ENCODE measurements at places on chromosomes 12 and 14.

- DNase-seq = no peak
Measured at GRCh38 chr14:54856152-54856551, 46.5 kb downstream of the GCH1 start.

DNA sequence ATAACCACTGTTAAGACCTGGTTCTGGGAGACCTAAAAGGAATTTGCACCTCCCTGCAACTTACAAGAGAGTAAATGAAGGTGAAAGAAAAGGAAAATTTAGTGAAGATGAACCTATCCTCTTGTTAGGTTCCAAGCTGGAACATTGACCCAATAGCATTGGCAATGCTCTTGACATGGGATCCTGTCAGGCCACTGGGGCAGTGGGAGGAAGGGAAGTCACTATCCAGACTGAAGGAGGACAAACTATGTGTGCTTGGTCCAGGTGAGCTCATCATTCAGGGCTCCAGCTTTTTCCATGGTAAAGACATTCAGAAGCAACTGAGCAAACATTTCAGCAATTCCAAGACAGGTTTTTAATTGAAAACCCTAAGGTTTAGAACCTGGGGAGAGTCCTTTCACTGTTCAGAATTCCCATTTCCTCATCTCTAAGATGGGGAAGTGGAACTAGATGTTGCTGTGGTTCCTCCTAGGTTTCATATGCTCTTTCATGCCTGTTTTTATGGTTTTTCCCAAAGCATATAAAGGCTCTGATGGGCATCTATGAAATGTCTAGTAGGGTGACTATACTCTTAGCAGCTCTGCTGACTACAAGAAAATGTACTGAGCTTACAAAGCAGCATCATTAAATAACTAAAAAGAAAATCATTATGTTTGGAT, 33.1 kb downstream of the MAPK1IP1L start:
- no peak for DNase-seq

- DNase-seq = no peak
Measured at GRCh38 chr12:57085999-57086492, 2.9 kb upstream of the NAB2 start.

DNA sequence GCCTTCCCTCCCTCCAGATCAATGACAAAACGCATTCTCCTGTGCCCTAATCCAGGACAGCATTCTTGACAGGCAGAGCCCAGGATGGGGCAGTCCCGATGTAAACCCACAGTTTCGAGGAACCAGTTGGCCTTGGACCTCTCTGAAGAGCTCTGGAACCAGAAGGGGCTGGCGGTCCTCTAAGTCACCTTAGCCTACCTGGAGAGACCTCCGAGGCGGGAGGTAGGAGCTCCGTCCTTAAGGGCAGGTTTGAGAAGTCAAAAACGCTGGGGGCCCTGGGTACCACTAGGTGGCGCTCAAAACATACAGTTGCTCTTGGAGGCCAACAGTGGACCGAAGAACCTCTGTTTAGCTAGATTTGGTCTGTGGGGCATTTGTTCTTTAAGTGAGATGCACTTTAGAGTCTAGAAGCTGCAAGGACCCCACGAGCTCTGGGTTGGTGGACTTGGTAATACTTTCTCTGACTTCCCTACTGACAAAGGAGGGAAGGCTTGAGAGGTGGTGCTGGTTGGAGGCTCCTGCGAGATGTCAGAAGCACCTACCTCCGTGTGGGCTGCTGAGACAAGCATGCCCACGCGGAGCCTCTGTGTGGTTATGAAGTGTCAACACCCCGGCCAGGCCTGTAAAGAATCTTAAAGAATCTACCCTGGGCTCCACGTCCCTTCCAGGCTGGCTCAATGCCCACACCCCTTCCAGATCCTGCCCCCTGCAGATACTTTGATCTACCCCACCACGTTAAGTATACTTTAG, 74.8 kb upstream of the CHST11 start:
- DNase-seq = peak; percentile 75

DNA sequence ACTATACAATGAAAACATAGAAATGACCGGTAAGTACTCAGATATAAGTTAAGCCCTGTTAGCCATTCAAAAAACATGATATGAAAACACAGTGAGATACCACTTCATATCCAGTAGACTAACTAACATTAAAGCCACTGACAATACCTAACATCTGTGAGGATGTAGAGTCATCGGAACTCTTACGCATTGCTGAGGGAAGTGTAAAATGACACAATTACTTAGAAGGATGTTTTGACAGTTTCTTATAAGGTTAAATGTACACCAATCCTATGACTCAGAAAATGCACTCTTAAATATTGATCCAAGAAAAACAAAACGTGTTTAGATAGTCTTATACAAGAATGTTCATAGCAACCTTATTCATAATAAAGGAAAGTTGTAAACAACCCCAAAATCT, 782.9 kb downstream of the BCL11B start:
- DNase-seq = no peak

GRCh38 chr14:94041551-94042346, 15.6 kb downstream of the OTUB2 start:
- DNase-seq = no peak

GRCh38 chr14:61585598-61586543, 109.4 kb upstream of the HIF1A start:
- DNase-seq = no peak
